ENCODE measurements at places on chromosomes 1 and 21. TPM values are rescaled to one million over a fixed set of nuclear protein-coding genes. Genes with fewer than 3 reads are reported as not detected.

The PDPN gene
- polyA plus RNA-seq: 0.43 TPM

The TRIM33 gene
- 5.6 TPM for polyA plus RNA-seq

The SPRR1A gene
- polyA plus RNA-seq: not detected

The CFHR5 gene
- not detected for polyA plus RNA-seq

The UBE2U gene
- not detected for polyA plus RNA-seq

The CCNL2 gene
- 34.6 TPM for polyA plus RNA-seq

The GABPA gene
- 12.1 TPM for polyA plus RNA-seq

The CACNA1E gene
- not detected for polyA plus RNA-seq

The SLC44A5 gene
- polyA plus RNA-seq: 1.6 TPM

The CCDC185 gene
- polyA plus RNA-seq: not detected

The CENPL gene
- polyA plus RNA-seq: 1.9 TPM

The TRPM2 gene
- polyA plus RNA-seq: 2.2 TPM

The PDZK1 gene
- polyA plus RNA-seq: 25.5 TPM

The IVL gene
- polyA plus RNA-seq: 0.13 TPM

The OR2T33 gene
- polyA plus RNA-seq: not detected

The PRAMEF4 gene
- not detected for polyA plus RNA-seq

The HNRNPCL1 gene
- polyA plus RNA-seq: not detected

The PLD5 gene
- polyA plus RNA-seq: 11.0 TPM

The SLC30A10 gene
- not detected for polyA plus RNA-seq

The LAMB3 gene
- polyA plus RNA-seq: 5.4 TPM

The KCNJ9 gene
- not detected for polyA plus RNA-seq

The GLIS1 gene
- 1.8 TPM for polyA plus RNA-seq

The NPHS2 gene
- polyA plus RNA-seq: not detected

The PARP1 gene
- 16.4 TPM for polyA plus RNA-seq

The TNFRSF9 gene
- not detected for polyA plus RNA-seq

The SLC9C2 gene
- polyA plus RNA-seq: not detected

The HEYL gene
- polyA plus RNA-seq: 68.6 TPM

The CELA3A gene
- polyA plus RNA-seq: 9.5 TPM

The FNDC10 gene
- polyA plus RNA-seq: 0.38 TPM

The KRTAP12-2 gene
- not detected for polyA plus RNA-seq

The EDARADD gene
- 0.25 TPM for polyA plus RNA-seq

The UTS2 gene
- 1.1 TPM for polyA plus RNA-seq

The GSTM3 gene
- polyA plus RNA-seq: 75.7 TPM

The FAM151A gene
- not detected for polyA plus RNA-seq

The MTFR1L gene
- polyA plus RNA-seq: 52.2 TPM

The CLCA1 gene
- not detected for polyA plus RNA-seq

The LRIF1 gene
- polyA plus RNA-seq: 1.5 TPM

The IL20 gene
- polyA plus RNA-seq: not detected

The SELL gene
- polyA plus RNA-seq: 12.8 TPM

The WDR64 gene
- not detected for polyA plus RNA-seq

The C1QB gene
- 84.7 TPM for polyA plus RNA-seq

The CD5L gene
- not detected for polyA plus RNA-seq

The SGIP1 gene
- 10.9 TPM for polyA plus RNA-seq

The POGZ gene
- 34.6 TPM for polyA plus RNA-seq

The NCF2 gene
- 2.2 TPM for polyA plus RNA-seq

The FBLIM1 gene
- 584 TPM for polyA plus RNA-seq

The S100A1 gene
- 7.1 TPM for polyA plus RNA-seq

The LAD1 gene
- 0.82 TPM for polyA plus RNA-seq

The CBS gene
- polyA plus RNA-seq: 20.4 TPM

The ATP1A2 gene
- 15.3 TPM for polyA plus RNA-seq

The TRMT1L gene
- 6.3 TPM for polyA plus RNA-seq

The CTSK gene
- 115 TPM for polyA plus RNA-seq

The CYP4A11 gene
- polyA plus RNA-seq: 0.10 TPM

The SLC5A3 gene
- 3.0 TPM for polyA plus RNA-seq
